RKO (cell line): ENCODE measurements at places on chromosomes 12 and 14.

- no peak for DNase-seq
Observed at GRCh38 chr12:6376079-6376869, 911 bp upstream of the SCNN1A start.

DNA sequence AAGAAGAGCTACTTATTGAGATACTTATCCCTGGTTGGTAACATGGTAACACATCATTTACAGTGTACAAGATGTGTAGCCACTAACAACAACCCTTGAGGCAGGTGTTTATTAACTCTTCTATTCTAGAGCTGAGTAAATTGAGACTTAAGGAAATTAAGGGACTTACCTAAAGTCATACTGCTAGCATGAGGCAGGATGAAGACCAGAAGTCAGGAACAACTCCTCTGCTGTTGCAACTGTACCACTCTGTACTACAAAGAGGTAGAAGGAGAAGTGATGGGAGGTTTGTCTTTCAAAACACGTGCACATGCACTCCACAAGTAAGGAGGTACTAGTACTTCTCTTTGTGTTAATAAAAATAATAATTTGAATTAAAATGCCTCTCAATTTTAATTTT lies 79.9 kb downstream of the LLPH start:
- no peak for DNase-seq

DNA sequence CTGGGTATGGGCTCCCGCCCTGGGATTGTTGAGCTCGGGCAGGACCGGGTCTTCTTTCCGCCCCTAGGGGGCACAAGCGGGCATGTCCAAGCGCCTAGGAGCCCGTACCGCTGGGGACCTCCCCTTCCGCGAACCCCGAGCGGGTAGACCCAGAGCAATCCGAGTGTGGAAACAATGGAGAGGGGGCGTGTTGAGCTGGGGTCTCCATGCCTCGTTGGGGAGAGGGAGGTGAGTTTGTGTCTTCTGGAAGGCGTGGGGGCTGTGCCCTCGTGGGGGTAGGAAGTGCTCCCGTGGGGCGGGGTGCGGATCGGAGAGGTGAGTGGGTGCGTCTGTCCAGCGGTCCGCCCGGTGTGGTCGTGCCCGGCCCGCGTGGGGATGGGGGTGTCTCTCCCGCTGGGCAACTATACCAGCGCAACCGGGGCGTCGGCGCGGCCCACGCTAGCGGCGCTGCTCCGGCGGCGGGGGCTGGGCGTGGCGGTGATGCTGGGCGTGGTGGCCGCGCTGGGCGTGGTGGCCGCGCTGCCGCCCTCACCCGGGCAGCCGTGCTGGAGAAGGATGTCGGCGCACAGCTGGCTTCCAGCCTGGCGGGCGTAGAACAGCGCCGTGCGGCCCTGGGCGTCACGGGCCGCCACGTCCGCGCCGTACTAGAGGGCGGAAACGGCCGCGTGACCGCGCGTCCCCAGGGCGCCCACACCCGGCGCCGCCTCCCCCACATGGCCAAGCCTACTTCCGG lies 12.2 kb downstream of the AGAP2 start:
- DNase-seq = peak; percentile 93

DNA sequence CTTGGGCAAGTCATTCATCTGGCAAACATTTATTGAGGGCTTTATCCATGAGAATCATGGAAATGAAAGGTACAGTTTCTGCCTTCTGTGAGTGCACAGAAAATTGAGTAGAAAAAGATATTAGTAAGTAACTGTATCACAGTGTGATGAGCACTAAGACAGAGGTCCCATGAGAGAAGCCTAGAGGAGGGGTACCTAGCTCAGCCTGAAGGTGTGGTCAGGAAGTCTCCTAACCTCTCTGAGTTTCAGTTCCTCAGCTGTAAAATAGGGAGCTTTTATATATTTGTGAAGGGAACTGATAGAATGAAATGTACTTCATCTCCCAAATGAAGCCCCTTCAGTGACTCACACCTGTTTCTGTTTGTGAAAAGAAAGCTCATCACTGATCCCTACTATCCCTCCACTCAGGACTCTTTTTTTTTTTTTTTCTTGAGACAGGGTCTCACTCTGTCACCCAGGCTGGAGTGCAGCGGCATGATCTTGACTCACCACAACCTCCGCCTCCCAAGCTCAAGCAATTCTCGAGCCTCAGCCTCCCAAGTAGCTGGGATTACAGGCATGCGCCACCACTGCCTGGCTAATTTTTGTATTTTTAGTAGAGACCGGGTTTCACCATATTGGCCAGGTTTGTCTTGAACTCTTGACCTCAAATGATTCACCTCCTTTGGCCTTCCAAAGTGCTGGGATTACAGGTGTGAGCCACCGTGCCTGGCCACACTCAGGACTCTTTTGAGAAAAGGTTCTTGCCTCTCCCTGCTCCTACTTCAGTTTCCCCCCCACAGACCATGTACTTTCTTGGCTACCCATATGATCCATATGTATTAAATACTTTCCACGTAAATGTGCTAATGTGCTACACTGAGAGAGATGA lies 93.7 kb upstream of the FUT8 start:
- DNase-seq = no peak

- DNase-seq = no peak
Observed at GRCh38 chr14:85686908-85687307, 157.0 kb downstream of the FLRT2 start.

- no peak for DNase-seq
Observed at GRCh38 chr14:29928117-29928640, 532 bp upstream of the PRKD1 start.

DNA sequence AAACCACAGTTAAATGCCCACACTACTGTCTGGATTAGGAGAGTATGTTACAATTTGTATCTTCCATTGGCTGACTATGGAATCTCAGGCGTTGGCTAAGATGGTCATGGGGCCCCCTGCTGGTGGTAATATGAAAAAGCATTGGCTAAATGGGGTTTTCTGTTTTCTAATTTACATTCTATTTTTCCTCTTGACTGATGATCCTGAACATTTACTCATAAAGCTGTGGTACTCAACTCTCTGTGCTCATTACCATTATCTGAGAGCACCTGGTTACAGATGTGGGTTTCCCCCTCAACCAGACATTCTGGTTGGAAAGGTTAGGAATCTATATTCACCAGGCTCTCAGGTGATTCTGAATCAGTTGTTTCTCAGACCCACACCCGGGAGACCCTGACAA lies 64.8 kb downstream of the WSCD2 start:
- DNase-seq = peak; percentile 32

DNA sequence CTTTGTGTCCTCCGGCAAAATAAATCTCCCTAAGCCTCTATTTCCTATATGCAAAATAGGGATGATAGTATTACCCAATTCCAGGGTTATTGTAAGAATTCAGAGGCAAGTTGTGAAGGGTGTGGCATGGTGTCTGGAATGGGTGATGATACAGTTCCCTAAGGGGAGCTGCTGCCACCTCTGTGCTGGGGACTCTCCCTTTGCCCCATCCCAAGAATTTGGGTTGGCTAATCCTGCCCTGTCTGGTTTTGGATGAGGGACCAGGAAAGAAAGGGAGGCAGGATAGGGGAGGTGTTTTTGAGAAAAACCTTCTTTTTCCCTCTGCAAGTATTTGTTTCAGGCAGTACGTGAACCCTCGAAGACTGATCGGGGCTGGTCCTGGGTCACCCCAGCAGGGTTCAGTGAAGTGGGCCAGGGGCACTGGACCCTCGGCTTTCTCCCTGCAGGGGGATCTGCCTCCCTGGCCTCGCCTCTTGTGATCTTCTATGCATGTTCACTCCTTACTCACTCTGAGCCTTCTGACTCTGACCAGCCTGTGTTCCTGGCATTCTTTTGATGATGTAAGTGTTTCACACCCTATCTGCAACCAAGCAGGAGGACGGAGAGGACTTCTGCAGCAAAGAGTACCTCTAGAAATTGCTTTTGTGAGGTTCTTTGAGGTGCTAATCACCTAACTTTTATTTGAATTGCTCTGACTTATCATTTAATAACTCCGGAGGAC lies 60.8 kb downstream of the RASSF3 start:
- no peak for DNase-seq

GRCh38 chr12:51593539-51593938 lies 2.5 kb downstream of the SCN8A start:
- peak; percentile 64 for DNase-seq

GRCh38 chr12:64791036-64791435 lies 31.8 kb upstream of the GNS start:
- DNase-seq = no peak

GRCh38 chr12:119780786-119781434 lies 96.2 kb downstream of the CIT start:
- peak; percentile 38 for DNase-seq

GRCh38 chr12:53048780-53049401 lies 974 bp upstream of the TNS2 start:
- DNase-seq = no peak

- no peak for DNase-seq
Observed at GRCh38 chr14:32003585-32003984, 73.5 kb upstream of the ARHGAP5 start.

GRCh38 chr14:74975059-74975810 lies 19.8 kb upstream of the PGF start:
- no peak for DNase-seq

GRCh38 chr12:13278249-13278787 lies 81.8 kb downstream of the EMP1 start:
- DNase-seq = peak; percentile 21

DNA sequence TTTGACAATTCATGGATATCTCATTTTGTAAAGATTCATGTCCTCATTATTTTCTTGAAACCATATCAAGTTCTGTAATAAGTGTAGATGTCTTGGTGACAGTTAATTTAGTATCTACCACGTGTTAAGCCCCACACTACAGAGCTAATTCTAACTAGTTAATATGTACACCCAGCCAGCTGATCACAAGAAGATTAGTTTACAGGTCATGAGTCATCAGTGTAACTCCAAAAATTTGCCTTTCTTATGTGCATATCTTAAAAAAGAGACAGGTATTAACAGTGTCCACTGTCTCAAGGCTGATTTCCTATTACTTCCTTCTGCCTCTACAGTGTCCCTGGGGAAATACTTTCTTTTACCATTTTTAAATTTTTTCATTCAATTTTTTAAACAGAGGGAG lies 13.3 kb upstream of the YBX3 start:
- DNase-seq = no peak

DNA sequence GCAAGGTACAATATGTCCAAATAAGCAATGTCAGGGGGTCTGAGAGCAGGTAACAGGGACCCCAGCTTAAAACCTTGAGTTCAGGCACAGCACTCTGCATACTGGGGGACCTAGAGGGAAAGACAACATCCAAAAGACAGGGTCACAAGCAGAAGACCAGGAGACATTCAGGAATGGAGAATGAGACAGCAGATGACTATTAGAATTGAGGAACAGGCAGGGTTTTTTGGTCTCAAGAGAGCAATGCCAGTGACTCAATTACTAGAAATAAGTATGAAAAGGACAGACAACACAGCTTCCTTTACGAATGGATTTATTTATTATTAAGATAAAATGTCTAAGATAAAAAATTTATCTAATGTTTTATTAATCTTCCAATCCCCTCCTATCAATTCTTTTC lies 223.0 kb downstream of the PTPRO start:
- no peak for DNase-seq

GRCh38 chr12:90122681-90123080 lies 414.0 kb upstream of the ATP2B1 start:
- DNase-seq = no peak

DNA sequence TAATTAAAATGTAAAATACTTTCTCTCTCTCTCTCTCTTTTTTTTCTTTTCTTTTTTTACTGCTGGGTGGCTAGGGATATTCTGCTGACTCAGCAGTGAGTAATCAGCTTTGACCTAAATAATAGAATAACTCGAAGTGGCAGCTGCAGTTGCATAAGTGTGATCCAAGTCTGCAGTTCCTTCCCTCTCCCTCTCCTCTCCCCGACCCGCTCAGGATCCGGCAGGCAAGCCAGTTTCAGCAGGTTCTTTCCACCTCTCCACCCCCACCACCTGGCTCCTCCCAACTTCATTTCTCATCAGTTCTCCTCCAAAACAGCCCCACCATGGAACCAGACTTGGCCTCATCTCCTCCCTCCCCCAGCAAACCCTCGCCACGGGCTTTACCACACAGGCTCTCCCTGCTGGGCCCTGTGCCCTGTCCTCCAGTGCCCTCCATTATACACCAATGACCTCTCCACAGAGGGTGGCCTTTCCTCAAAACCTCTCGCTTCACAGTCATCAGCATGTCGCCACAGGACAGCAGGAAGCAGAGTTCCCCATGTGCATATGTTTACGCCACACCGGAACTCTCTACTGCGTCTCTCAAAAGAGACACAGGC lies 22.4 kb downstream of the SLC7A8 start:
- DNase-seq = peak; percentile 58

- no peak for DNase-seq
Observed at GRCh38 chr12:129483111-129483893, 420.5 kb downstream of the TMEM132D start.

- no peak for DNase-seq
Observed at GRCh38 chr12:104372061-104372720, 68.7 kb downstream of the EID3 start.

- DNase-seq = peak; percentile 37
Observed at GRCh38 chr12:119020406-119021360, 39.3 kb downstream of the SRRM4 start.

DNA sequence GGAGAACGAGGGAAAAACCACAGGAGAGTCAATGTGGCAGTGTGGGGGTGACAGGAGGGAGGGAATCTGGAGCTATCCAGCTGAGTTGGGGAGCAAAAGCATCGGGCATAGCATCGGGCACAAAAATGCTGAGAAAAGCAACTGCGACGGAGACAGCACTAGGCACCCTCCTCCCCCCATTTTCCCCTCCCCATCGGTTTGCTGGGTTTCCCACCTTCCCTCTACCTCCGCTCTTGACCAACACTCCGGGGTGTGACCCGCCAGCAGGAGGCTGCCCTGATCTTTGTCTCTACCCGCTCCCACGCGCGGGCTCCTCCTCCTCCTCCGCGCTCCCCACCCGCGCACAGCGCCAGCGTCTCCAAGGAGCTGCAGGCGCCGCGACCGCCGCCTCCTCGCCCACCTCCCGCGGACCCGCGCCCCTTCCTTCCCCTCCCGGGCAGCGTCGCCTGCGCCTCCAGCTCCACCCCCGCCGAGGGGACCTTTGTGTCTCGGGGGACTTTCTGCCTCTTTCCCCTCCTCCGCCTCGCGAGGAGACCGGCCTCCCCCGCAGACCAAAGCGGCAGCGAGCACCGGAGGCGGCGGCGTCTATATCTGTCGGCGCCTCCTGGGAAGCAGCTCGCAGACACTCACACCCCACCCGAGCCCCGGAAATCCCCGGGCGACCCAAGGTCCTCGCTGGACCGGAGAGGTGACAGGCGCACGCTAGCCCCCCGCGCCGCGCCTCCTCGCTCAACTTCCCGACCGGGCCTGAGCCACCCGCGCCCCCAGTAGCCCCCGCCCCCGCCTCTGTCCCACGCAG lies 920 bp downstream of the CDK17 start:
- peak; percentile 86 for DNase-seq

- no peak for DNase-seq
Observed at GRCh38 chr12:104888481-104888880, 69.6 kb downstream of the SLC41A2 start.

GRCh38 chr14:52031781-52032180 lies 37.1 kb downstream of the NID2 start:
- DNase-seq = no peak
